ENCODE measurements at places on chromosomes 3 and 15. TPM values are rescaled to one million over a fixed set of nuclear protein-coding genes. Genes with fewer than 3 reads are reported as not detected.

The SLC51B gene
- total RNA-seq: 3.2 TPM

The C2CD4B gene
- total RNA-seq: 2.6 TPM

- no peak for DNase-seq
- no peaks in the 10 kb centered on the region for H3K27me3 ChIP-seq
Observed at GRCh38 chr3:189848395-189849040, 217.3 kb downstream of the TP63 start.

GRCh38 chr15:57820119-57820518 is 113.6 kb downstream of the POLR2M start:
- no peaks in the 10 kb centered on the region for H3K36me3 ChIP-seq
- DNase-seq: no peak
- H3K4me1 ChIP-seq: no peaks in the 10 kb centered on the region

- no peaks in the 10 kb centered on the region for H3K4me1 ChIP-seq
- no peaks in the 10 kb centered on the region for H3K27me3 ChIP-seq
- no peaks in the 10 kb centered on the region for H3K36me3 ChIP-seq
- DNase-seq: no peak
Observed at GRCh38 chr3:14082108-14082657, 42.5 kb downstream of the CHCHD4 start.

DNA sequence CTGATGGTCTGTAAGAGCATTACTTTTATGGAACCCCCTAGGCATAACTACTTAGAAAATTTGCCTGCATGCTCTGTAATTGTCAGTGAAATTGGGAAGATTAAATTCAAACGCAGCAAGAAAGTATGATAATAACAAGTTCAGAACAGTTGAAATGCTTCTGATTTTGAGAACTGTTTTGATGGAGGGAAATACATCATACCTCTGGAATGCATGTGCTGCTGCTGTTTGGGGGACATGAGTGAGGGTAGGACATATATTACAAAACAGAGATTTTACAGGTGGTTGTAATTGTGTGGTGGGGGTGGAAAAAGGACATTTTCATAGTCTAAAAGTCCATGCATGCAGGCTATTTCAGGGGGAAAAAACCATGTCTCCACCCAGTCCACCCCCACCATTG is 135.0 kb upstream of the DPH6 start:
- H3K4me1 ChIP-seq: no peaks in the 10 kb centered on the region
- no peak overlapping the region for H3K4me3 ChIP-seq
- H3K27ac ChIP-seq: no peak overlapping the region

- H3K27ac ChIP-seq: no peak overlapping the region
- H3K4me3 ChIP-seq: no peak overlapping the region
- no peaks in the 10 kb centered on the region for H3K27me3 ChIP-seq
- H3K36me3 ChIP-seq: no peaks in the 10 kb centered on the region
- no peak for DNase-seq
Observed at GRCh38 chr3:152508705-152509104, 240.0 kb downstream of the MBNL1 start.

The PATL2 gene
- total RNA-seq: 4.5 TPM

The GOLGA8S gene
- 0.53 TPM for total RNA-seq

DNA sequence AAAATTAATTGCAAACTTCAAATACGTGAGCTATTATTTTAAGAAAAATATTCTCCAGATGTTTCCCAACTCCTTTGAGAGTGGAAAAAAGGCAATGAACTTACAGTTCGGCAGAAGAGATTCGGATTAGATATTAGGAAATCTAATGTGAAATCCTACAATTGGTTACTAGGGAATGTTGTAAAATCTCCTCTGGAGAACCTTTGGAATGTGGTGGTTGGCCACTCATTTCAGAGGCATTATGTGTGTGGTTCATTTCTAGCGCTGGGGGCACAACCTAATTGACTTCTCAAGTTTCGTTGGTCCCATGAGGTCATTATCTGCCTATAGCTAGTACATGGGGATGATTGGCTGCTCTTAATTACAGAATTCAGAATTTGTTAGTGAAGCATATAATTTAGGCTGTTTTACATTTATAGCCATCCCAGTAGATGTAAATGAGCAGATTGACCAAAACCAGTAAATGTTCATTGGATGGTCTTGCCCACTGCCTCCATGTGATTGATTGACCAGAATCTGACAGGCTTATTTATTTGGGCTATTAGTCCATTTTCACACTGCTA is 34.6 kb upstream of the CMSS1 start:
- no peak for DNase-seq
- no peak overlapping the region for H3K27ac ChIP-seq
- no peaks in the 10 kb centered on the region for H3K4me1 ChIP-seq

All from lower lobe of right lung (tissue), 2 donors.